ENCODE measurements at places on chromosomes 13 and 19.
A peak's percentile ranks its signal among the peaks of the same experiment; 100 is the strongest.

DNA sequence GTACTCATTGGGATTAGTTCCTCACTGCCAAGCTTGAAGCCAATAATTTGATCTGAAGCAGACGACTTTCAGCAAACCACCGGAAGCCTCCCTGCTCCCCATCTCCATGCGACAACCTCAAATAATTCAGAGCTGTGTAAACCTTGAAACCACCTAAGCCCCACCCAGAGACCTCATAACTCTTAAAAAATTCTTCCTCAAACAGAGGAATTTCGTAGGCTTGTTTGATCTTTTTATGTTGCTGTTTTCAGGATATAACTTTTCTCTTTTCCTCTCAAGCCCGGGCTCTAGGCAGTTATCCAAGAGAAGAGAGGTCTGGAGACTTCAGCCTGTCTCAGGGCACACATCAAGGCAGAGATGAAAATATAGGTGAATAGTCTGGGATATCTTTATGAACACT, 311.6 kb downstream of the KCNRG start:
- no peak for DNase-seq

- DNase-seq, result no peak
Measured at GRCh38 chr13:78258304-78258703, 339.7 kb upstream of the EDNRB start.

GRCh38 chr13:85728811-85729210, 70.4 kb downstream of the SLITRK6 start:
- DNase-seq, result peak; percentile 2

- DNase-seq, result no peak
Measured at GRCh38 chr19:33132425-33132824, 511 bp downstream of the WDR88 start.

- DNase-seq, result no peak
Measured at GRCh38 chr19:16141043-16141442, 2.4 kb upstream of the HSH2D start.

GRCh38 chr13:112160558-112160957, 93.6 kb downstream of the SOX1 start:
- DNase-seq, result no peak

DNA sequence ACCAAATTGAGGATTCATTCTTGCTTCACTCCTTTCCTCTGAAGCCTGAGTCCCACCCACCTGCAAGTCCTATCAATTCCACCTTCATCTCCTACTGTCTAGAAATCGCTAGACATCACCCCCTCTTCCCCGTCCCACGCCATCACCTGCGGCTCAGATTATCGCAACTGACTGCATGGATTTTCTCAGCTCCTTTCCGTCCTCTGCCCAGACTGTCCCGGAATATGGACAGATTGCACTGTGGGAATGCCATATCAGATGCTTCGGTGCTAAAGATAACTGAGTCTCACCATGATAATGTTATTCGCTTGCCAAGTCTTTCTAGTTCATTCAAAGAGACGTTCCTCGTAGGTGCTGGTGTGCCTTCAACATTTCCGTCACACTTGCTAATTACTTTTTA, 66.4 kb upstream of the USP29 start:
- DNase-seq, result no peak

DNA sequence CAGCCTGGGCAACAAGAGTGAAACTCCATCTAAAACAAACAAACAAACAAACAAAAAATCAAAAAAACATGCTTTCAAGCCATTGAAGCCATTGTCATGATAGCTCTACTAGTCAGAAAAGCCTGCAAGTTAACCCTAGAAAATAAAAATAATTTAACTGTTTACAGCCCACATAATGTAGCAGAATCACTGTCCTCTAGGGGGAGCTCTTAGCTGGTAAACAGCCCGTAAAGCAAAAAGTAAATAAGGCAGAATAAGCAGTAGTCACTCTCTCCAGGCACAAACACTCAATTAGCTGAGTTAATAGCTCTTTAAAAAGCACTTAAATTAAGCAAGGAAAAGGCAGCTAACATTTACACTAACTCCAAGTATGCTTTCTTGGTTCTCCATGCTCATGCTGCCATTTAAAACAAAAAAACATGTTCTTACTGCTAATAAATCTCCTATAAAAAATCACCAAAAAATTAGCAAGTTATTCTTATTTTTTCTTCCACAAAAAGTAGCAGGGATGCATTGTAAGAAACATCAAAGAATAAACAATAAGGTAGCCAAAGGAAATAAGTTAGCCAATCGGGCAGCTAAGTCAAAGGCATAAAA, 11.3 kb downstream of the LILRB4 start:
- peak; percentile 39 for DNase-seq

DNA sequence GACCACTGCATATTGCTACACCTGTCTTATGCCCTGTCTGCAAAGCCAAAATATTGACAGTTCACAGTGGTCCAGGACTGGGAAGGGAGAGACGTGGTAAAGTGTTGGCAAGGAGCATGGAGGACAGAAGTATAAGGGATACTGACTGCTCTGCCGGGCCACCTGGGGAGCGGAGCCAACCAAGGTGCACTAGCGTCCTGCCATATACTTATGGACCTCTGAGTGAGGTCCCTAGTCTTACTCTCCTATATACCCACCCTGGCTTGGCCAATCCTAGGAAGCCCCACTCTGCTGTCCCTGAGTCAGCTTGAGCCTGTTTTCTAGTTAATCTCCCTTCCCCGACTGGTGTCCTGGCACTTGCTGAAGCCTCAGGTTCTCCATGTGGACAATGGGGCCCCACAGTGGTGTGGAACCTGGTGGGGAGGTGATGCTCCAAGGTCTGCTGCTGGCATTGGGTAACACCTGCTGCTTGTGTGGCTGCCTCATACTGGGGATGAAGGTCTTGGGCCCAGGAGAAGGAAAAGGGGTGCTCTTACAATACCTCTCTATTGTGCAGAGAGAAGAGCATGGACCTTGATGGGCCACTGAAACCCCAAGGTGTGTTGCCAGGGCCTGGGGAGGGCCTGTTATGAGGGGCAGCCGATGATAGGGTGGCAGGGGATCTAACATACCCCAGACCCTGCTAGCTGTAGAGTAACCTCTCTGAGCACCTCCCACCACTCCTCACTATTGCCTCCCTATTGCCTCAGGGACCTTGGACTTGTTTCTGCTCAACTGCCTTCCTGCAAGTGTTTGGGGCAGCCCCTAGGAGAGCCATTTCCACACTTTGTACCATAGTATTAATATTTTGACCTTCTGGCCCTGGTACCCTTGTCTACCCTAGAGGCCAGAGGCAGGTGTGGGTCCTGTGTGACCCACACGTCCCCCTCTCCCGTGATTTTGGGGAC, 6.7 kb upstream of the TRIM28 start:
- no peak for DNase-seq

GRCh38 chr19:960601-960938, 23.6 kb upstream of the WDR18 start:
- no peak for DNase-seq

DNA sequence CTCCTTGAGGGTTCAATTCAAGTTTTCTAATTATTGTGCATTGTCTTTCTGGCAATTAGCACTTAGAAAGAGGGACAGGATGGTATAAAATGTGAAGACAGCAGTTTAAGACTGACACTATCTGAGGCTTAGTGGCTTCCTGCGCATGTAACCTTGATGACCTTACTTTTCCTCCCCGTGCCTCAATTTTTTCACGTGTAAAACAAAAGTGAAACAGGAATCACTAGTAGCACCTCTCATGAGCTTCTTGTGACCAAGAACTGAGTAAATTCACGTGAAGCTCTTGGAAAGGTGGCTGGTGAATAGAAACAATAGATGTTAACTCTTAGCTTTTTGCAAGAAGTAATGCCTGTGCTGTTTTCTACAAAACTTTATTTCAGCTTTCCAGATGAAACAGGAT, 233.9 kb downstream of the LMO7 start:
- DNase-seq, result no peak

DNA sequence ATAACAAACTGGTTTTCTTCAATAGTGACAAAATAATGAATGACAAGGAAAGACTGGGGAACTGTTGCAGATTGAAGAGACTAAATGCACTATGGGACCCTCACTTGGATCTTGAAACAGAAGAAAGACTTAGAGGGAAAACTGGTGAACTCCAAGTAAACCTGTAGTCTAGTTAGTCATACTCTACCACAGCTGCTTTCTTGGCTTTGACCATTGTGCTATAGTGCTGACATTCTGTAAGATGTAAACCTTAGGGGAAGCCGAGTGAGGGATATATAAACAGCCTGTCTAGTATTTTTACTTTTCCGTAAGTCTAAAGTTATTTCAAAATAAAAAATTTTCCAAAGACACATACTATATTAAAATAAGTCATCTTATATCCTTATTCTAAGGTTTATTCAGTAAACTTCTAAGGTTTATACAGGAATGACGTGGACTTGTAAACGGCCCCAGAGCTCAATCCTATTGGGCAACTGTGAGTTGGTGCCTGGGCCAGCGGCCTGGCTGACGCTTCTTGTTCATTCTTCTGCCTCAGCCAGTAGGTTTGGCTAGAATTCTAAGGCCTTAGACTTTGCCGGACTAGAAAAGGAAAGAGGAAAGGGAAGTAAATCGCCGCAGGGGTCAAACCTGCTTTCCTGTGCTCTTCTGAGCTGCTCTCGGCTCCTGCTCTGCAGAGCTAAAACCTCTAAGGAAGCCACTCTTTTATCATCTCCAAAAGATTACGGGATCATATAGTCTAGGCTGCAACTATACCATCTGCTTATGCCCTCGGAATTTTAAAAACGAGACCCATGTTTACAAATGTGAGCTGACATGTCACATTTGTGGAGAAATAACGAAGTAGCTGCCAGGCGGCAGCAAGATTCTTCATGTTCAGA, 33.6 kb upstream of the UBE2L5 start:
- peak; percentile 83 for DNase-seq

DNA sequence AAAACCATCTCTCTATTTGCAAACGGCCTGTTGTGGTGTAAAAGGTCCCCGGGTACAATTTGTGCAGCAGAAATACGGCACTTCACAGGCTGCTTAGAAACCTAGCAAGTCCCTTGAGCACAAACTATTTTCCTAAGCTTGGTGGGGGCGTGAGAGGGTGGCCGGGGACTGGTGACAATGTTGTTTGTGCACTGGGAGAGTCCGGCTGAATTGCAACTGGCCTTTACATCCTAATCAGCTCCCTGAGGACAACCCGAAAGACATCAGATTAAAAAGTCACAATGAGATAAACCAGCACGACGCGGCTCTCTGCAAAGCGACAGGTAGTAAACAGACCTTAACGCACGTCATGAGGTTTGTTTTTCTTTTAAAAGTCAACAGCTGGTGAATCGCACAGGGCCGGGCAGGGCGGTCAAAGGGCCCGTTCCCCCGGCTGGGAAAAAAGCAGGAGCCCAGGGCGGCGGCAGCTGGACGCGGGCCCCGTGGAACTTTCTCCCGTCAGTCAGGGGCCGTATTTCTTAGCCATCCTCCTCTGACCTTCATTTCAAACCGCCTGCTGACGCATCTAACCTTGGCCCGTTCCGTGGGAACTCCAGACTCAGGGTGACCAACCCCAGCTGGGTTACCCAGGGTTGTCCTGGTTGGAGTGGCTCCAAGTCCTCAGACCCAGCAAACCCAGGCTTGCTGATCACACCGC, 112.3 kb downstream of the GADD45B start:
- DNase-seq, result peak; percentile 71

DNA sequence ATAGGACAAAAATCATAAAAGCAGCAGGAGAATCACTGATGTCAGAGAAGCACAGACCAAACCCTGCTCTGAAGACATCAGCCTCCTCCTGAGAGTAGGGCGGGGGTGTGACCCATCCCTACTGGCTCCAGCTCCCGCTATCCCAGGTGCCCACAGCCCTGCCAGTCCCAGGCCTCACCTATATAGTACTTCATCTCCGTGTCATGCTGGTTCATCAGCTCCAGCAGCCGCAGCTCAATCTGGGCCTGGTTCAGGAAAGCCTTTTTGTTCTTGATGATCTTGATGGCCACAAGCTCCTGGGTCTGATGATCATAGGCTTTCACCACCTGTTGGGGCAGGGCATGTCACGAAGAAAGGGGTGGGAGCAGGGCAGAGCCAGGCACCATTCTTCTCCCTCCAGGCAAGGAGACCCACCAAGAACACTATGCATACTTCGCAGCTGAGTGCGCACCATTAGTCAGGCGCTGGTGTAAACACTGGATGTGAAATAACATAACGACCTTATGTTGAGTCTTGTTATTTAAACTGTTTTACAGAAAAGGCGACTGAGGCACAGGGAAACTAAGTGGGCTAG, 4.2 kb downstream of the DYRK1B start:
- DNase-seq, result no peak

GRCh38 chr19:13764821-13765394, 586 bp downstream of the MRI1 start:
- no peak for DNase-seq

GRCh38 chr19:56765137-56765536, 75.4 kb downstream of the PEG3 start:
- peak; percentile 7 for DNase-seq

DNA sequence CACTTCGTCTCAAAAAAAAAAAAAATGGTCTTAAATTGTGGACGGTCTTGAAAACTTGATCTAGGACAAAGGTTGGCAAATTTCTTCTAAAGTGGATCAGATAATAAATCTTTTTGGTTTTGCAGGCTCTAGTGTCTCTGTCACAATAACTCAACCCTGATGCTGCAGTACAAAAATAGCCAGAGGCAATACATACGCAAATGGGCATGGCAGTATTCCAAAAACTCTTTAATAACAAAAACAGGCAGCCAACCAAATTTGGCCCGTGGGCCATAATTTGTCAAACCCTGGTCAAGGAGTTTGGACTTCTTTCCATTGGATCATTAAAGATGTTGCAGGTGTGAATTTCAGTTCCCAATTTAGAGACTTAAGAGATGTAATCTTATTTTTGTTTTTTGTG, 93.5 kb upstream of the MRI1 start:
- DNase-seq, result no peak

GRCh38 chr19:495402-496111, 729 bp upstream of the MADCAM1 start:
- DNase-seq, result peak; percentile 49

DNA sequence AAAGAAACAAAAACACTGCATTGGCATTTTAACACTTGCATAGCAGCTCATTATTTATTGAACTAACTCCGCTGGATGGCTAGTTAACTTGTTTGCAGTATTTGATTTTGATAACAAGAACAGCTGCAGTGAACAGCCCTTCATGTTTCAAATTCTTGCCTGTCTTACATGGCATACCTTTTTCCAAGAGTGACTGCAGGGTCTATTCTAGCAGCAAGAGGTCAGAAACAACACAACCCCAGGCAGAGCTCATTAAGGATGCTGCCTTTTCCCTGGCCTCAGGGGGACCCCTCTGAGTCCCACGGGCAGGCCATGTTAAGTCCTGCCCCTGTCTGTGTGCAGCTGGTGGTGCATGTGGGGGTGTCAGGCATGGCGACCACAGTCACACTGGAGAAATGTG, 16.6 kb downstream of the PGPEP1 start:
- no peak for DNase-seq

DNA sequence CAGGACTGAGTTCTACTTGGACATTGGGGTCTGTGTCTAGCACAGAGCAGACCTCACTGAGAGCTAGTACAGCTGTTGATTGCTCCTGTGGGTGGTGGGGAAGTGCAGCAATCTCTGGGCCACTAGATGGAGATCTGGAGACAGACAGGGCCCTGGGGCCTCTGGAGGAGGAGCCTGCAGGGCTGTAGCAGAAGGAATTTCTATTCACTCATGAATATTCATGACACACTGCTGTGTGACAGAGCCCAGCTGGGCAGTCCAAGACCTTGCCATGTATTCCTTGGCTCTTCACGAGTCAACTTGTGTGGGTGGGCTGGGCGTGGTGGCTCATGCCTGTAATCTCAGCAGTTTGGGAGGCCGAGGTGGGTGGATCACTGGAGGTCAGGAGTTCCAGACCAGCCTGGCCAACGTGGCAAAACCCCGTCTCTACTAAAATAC, 37.5 kb downstream of the SUGP2 start:
- DNase-seq, result peak; percentile 91

GRCh38 chr19:12801466-12802266, at the start of the genes PRDX2 and THSD8:
Gene PRDX2 (minus strand): TSS chr19:12801800. CDS start chr19:12801261, 539 bp downstream.
Gene THSD8 (plus strand): TSS chr19:12802069. CDS start chr19:12802072, 3 bp downstream.
- peak; percentile 56 for DNase-seq

- DNase-seq, result no peak
Measured at GRCh38 chr13:110322126-110322827, 15.2 kb downstream of the COL4A2 start.
